ENCODE measurements at places on chromosomes 16 and 17.

DNA sequence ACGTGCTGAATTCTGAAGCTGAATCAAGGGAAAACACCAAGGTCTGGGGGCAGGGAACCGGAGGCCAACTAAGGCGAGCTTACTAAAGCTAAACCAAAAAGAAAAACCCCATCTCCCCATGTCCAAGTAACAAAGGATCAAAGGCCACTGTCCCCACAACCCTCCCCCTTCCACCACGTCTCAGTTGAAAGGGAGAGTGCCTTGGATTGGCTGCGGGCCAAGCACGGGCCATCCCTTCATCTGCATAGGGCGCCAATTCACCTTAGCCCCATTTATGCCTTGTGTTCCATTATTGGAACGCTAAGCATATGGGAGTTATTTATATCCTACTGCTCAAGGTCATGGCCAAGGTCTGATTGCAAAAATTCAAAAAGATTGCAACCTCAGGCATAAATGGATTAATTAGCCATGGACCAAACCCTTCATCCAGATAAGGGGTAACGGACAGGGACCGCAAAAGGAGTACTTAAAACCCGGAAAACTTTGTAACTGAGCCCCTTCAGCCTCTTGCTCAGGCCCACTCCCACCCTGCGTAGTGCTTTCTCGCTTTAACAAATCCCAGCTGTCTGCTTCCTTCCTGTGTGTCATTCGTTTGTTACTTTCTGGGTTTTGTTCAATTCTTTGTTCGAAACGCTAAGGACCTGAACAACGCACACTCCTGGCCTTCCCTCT, 740 bp upstream of the ATP6V0D1 start:
- DNase-seq, result peak; percentile 67

- no peak for DNase-seq
Measured at GRCh38 chr16:20860361-20860760, 39.8 kb downstream of the DCUN1D3 start.

- no peak for DNase-seq
Measured at GRCh38 chr17:77724876-77725615, 233.5 kb upstream of the TNRC6C start.

GRCh38 chr17:17845046-17845775, 8.4 kb upstream of the SREBF1 start:
- no peak for DNase-seq

DNA sequence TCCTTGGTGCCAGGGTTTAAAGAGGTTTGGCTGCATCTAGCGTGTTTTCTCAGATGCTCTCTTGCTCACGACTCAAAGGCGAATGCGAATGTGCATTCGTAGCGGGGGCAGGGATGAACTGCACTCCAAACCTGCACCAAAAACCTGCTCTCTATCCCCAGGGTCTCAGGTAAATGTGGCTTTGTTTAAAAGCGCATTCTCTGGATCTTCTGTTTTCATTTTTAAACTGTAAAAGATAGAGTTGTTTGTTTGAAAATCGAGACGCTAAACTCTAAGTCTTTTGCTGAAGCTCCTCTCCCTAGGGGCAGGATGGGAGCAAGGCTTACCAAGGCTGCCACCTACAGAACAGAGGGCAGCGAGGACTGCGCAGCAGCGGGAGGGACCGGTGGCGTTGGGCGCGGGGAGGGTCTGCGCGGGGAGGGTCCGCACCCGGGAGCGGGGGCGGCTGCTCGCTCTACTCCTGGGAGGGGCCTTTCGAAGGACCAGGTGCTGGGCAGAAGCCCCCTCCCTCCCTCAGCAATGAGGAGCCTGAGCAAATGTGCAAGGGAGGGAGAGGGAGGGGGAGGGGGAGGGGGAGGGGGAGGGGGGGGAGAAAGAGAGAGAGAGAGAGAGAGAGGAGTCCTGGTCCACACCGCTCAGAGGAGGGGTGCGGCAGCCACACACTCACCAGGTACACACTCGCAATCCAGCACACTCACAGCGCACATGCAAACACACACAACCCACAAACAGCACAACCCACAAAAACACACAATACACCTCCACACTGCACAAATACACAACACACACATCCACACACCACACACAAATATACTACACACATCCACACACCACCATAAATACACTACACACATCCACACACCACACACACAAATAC, 142.8 kb downstream of the GRIN2A start:
- peak; percentile 11 for DNase-seq

DNA sequence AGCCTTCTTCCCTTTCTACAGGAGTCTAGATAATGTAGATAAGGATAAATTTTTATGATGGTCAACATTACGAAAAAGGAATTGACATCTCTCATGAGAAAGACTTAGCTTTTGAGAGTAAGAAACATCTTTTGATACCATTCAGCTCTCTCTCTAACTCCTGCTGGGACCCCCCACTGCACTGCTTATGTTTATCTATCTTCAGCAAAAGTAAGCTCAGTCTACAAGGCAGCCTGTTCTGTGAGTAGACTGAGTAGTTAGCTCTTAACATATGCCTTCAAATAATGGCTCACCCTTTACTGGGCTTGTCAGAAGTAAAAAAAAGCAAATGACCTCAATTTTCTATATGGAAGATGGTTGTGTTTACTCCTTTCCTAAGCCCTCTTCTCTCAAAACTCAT, 372.2 kb upstream of the CDH11 start:
- DNase-seq, result no peak

DNA sequence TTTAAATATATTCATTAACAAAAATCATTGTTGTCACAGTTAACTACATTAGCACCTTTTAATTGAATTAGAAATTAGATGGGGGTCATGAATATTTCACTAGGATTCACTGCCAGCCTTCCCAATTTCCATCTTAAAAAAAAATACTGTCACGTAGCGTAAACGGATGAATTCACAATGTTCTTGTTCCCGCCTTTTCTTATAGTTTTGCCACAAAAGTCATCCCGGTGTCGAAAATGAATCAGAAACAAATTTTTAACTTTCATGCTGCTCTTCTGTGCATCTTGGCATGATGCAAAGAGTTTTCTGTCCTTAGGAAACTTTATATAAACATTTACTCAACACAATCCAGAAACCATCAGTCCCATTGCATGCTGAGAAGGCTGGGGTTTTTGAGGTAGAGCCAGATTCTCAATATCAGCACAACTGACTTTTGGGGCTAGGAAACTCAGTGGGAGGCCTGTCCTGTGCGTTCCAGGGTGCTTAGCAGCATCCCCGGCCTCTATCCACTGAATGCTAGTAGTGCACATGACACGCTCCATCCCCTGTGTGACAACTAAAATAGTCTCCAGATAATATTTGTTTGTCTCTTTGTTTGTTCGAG, 252.9 kb upstream of the XYLT1 start:
- peak; percentile 36 for DNase-seq

GRCh38 chr17:77266891-77267341, 126.1 kb downstream of the SEC14L1 start:
- no peak for DNase-seq

DNA sequence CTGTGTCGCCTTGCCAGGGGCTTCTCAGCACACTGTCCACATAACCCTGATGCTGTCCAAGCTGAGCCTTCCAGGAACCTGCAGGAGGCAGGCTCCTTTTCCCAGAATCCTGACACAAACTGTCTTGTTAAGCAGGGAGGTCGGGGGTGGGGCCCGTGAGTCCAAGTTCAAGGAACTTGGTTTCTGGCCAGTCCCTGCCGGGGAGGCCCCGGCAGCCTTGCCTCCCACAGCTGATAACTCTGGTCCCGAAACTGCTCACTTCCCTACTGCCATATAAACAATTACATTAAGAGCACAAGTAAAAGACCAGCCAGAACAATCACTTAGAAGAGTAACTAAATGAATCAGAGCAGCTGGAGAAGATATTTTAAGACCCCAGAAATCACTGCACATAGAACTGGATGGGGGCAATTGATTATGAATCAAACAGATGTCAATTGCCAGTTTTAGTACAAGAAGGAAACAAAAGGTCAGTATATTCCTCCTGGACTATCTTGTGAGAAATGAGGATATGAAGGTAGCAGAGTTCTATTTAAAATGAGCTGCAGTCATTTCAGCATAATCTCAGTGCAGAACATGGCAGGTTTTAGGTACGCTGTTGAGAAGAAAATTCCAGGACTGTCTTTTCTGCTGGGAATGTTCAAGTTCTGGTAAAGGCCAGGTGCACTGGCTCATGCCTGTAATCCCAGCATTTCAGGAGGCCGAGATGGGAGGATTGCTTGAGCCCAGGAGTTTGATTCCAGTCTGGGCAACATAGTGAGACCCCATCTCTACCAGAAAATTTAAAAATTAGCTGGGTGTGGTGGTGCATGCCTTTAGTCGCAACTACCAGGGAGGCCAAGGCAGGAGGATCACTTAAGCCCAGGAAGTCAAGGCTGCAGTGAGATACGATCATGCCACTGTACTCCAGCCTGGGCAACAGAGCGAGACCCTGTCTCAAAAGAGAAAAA, 169.8 kb downstream of the PITPNC1 start:
- DNase-seq, result peak; percentile 70

GRCh38 chr16:81623365-81624102, 155.6 kb upstream of the PLCG2 start:
- DNase-seq, result peak; percentile 62

GRCh38 chr17:58330538-58330996, 2.0 kb upstream of the TSPOAP1 start:
- DNase-seq, result no peak

DNA sequence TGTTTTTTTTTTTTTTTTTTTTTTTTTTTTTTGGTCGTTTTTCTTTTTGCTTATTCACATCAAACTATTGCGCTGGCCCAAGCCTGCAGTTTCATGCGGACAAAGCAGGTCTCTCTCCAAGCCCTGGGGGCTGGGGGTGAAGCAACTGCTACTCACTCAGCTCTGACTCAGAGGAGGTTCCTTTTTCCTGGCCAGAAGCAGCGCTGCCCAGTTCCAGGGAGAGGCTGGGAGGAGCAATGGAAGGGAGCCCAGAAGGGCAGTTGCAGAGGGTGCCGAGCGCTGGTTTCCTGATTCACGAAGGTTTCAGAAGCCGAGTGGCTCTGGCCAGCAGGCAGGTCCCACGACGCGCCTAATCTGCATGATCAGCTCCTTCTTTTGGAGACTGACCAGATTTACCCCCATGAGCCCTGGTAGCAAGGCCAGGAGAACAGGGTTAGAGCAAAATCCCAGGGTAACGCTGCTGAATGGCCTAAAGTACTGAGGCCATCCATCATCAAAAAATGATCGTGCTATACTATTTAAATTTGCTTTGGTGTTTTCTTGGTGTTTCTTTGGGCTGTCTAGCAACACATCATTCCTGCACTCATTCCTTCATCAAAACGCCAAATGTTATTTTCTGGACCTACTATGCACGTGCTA, 144.7 kb upstream of the SOX9 start:
- peak; percentile 95 for DNase-seq

DNA sequence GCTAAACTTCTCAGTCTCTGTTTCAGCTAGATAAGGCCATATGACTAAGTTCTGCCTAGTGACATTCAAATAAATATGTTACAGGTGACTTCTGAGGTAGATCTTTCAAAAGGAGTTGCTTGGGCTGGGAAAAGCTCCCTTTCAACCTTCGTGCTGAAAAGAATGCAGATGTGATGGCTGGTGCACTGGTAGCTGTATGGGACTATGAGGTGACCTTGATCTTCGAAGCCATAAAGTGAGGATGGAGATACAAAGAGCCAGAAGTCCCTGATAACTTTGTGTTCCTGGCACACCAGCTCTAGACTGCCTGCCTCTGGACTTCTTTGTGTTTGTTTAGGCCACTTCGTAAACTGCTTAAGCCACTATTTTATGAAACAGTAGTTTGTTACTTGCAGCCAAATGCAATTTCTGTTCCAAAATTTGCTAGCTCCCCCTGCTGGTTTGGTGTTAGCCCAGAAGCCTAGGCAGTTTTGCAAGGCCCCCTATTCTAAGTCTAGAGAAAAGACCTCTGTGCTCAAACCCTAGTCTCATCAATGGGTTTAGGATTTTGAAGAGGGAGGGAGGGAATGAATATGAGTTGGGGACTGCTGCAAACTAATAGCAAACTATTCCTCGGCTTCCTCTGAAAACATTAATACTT, 23.3 kb upstream of the ERCC4 start:
- DNase-seq, result no peak

GRCh38 chr17:47177261-47177660, 11.8 kb downstream of the CDC27 start:
- DNase-seq, result no peak

GRCh38 chr17:60782742-60783141, 105.1 kb downstream of the BCAS3 start:
- DNase-seq, result no peak

DNA sequence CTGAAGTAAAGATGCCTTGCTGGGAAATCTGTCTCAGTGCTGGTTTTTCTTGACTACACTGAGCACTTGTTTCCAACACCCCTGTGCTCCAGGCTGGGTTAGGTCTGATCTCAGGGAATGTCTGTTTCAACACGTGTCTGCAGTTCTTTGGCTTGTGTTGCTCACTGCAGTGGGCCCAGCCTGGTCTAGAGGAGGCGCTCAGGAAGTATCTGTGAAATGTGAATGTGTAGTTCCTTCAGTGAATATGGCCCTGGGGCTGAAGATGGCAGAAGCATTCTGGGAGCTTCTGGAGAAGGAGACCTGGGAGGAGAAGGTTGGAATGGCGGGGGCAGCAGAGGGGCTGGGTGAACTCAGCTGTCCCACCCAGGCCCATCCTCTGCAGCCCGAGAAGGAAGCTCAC, 8.1 kb upstream of the YPEL3 start:
- DNase-seq, result no peak

Measured in fibroblast of the aortic adventitia (primary cell).